NCI-H187 treated with DMSO at 0.1 percent for 48 hours (cell line): ENCODE measurements at places on chromosomes 2 and 18.
A peak's percentile ranks its signal among the peaks of the same experiment; 100 is the strongest.

DNA sequence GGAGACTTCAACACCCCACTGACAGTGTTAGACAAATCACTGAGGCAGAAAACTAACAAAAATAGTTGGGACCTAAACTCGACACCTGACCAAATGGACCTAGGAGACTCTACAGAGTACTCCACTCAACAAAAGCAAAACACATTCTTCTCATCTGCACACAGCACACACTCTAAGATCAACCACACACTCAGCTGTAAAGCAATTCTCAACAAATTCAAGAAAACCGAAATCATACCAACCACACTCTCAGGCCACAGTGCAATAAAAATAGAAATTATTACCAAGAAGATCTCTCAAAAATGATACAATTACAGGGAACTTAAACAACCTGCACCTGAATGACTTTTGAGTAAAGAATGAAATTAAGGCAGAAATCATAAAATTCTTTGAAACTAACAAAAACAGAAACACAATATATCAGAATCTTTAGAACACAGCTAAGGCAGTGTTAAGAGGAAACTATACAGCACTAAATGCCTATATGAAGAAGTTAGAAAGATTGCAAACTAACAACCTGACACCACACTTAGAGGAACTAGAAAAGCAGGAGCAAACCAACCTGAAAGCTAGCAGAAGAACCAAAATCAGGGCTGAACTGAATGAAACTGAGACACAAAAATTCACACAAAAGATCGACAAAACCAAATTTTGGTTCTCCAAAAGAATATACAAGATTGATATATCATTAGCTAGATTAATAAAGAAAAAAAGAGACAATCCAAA lies 46.3 kb downstream of the RTTN start:
- no peak for DNase-seq

- no peak for DNase-seq
These were observed 1.6 kb downstream of the ABCA12 start for GRCh38 chr2:215136669-215137328.

DNA sequence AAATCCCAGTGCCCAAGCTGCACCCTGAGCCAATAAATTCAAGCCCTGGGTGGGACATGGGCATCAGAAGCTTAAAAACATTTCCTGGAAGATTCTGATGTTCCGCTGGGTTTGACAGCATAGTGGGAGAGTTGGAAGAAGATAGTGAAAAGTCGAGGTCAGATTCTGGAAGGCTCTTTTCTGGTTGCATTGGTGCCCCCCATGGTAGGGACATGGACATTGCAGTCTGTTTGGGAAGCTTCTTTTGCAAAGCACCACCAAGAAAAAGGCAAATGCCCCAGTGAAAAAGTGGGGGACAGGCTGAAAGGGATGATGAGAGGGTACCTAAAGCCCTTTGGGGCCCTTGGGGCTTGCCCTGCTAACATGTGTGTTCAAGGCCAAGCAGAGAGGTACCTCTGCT lies 21.0 kb downstream of the MERTK start:
- no peak for DNase-seq

DNA sequence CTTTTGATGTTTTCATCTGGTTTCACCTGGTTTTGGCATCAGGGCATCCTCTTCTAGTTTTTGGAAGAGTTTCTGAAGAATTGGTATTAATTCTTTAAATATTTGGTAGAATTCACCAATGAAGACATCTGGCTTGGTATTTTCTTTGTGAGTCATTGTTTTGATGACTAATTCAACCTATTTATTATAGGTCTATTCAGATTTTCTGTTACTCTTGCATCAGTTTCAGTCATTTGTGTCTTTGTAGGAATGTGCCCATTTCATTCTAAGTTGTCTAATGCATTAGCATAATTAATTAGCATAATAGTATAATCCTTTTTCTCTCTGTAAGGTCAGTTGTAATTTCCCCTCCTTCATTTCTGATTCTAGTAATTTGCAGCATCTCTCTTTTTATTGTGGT lies 8.0 kb downstream of the GNLY start:
- no peak for DNase-seq

DNA sequence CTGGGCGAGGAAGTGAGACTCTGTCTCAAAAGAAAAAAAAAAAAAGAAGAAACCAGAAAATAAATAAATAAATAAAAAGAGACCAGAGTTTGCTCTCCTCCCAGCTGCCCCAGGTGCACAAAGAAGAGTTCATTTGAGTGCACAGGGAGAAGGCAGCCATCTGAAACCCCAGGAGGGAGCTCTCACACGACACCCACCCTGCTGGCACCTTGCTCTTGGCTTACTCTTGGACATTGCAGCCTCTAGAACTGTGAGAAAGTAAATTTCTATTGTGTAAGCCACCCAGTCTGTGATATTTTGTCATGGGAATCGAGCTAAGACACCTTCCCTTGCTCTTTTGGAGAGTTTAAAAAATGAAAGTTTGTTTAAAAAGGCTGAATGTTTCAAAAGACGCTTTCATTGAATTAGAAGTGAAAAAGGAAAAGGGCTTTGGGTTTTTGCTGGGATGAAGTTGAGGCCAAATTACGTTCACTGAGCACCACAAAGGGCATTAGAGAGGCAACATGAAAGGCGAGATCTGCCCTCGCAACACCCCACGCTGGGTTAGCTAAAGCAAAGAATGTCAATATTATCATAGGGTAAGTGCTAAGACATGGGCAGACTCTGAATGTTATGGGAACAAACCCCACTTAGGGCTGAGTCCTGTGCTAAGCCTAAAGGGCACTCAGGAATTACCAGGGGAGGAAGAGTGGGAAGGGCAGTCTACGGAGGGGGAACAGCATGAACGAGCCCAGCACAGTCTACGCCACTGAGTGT lies 128.9 kb upstream of the RIOK3 start:
- DNase-seq = no peak

GRCh38 chr2:127012215-127012614 lies 94.7 kb downstream of the BIN1 start:
- no peak for DNase-seq

DNA sequence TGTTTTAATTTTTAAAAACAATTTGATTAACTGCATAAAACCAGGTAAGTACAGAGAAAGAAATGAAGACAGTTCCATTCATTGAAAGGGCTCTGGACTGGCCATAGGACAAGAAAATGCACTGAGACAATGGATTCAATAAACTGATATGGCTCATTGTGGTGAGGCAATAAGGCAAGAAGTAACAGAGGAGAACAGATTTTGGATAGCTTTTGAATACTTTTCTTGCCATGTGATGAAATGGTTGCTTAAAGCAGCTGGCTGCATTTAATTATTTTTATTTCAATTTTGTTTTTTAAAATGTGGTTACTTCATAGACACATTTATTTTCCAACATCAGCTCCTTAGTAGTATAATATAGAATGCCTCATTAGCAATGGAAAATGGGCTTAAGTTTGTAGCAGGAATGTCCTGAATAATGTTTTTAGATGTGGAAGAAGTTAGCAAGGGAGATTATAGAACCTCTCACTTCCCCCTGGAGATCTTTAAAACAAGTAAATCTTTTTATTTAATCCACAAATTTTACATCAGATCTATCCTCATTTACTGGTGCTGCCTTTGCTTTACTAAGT lies 646.9 kb upstream of the ZEB2 start:
- no peak for DNase-seq

- DNase-seq = no peak
These were observed 360.9 kb downstream of the AKAIN1 start for GRCh38 chr18:4836141-4836540.

DNA sequence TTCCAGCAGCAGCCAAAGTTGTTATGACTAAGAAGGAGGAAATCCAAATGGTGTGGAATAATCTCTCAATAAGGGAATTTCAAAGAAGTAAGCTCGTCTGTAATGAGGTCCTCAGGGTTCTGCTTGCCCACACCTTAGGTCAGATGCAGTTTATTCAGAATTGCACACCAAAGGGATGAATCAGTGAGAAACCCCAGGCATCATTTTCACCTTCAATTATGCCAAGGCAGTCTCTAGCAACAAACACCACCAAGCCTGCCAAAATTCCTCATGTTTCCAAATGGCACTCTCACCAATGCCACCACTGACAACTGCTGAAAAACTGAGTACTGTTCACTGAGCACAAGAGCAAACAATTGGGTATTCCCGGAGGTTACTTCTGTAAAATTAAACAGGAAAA lies 43.6 kb downstream of the KCNG3 start:
- DNase-seq = no peak

- no peak for DNase-seq
These were observed 64.9 kb downstream of the ACTR2 start for GRCh38 chr2:65292461-65293011.

- DNase-seq = peak; percentile 24
These were observed 2.7 kb downstream of the CDH7 start for GRCh38 chr18:65753520-65753919.

DNA sequence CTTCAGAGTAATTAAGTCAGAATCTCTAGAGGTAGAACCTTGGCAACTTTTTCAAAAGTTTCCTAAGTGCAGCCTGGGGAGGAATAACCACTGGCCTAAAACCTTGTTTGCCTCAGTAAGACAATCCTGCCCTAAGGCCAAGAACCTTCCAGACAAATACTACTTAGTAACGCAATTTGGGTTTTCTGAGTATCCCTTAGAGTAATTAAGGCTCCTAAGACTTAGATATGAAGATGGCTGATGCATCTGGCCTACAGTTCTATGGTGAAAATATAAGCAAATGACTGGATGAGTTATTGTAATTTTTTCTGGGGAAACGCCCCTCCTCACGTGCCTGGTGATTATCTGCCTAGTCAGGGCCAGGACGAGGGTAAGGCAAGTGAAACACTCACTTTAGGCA lies 95.7 kb upstream of the DLX2 start:
- no peak for DNase-seq

- DNase-seq = no peak
These were observed 39.6 kb downstream of the DOCK10 start for GRCh38 chr2:225002656-225003045.

- no peak for DNase-seq
These were observed 181.3 kb upstream of the LINC00305 start for GRCh38 chr18:64330161-64330560.

- no peak for DNase-seq
These were observed 195.6 kb downstream of the AGAP1 start for GRCh38 chr2:235689427-235689853.

DNA sequence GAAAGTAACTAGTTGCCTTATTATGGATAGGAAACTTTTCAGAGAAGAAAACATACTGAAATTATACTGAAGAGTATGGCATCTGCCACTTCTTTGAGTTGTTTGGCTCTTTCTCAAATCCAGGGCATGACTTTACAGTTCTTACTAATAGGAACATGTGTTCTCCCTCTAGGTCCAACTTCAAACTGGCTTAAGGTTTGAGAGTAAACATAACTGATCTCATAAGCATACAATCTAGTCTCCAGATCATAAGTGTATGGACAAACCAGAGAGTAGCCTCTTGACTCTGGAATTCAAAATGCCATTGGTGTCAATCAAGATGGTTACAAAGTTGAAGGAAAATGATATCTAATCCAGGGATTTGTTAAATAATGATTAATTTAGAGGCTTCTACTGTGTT lies 101.5 kb downstream of the NYAP2 start:
- DNase-seq = no peak

- DNase-seq = peak; percentile 9
These were observed 67.3 kb upstream of the UPP2 start for GRCh38 chr2:158034198-158034866.

DNA sequence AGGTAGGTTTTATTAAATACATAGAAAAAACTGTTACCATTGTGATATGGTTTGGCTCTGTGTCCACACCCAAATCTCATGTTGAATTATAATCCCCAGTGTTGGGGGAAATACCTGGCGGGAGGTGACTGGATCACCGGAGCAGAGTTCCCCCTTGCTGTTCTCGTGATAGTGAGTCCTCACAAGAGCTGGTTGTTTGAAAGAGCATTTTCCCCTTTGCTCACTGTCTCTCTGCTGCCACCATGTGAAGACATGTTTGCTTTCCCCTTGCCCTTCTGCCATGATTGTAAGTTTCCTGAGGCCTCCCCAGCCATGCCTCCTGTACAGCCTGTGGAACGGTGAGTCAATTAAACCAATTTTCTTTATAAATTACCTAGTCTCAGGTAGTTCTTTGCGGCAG lies 352.7 kb upstream of the SLC39A10 start:
- DNase-seq = no peak

GRCh38 chr2:131103165-131103564 lies 2.0 kb upstream of the PLEKHB2 start:
- no peak for DNase-seq

GRCh38 chr2:226478109-226478809 lies 321.4 kb downstream of the IRS1 start:
- DNase-seq = no peak

GRCh38 chr2:168424971-168425370 lies 31.1 kb upstream of the CERS6 start:
- DNase-seq = no peak

- DNase-seq = no peak
These were observed 415.3 kb upstream of the ZEB2 start for GRCh38 chr2:144935191-144935590.

DNA sequence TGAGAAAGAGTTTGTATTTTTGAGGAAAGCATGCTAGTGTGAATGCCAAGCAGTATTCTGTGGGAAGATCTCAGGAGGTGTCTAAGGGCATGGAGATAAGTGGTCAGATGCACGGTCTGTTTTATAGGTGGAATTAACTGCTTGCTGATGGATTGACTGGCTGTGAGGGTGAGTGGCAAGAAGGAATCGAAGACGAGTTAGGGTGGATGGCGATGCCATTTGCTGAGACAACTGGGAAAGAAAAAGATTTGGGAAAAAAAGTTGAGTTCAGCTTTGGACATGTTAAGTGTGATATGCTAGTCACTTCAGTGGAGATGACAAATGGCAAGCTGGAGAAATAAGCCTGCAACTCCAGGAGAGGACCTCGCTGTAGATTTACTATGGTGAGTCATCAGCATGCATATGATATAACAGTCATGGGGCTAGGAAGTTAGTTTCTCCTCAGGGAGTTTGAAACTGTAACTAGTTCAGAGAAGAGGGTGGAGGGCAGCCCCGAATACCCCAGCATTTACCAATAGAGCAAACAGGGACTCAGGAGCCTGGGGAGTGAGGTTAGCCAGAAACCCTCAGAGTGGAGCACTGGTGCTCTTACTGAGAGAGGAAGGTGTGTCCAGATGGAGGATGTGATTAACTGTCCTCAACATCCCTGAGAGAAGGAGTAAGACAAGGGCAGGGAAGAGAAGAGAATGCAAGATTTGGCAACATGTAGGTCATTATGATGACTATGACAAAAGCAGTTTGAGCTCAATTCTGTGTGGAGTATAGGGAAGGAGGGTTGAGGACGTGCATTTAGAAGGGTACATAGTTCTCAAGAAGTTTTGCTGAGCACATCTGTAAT lies 2.0 kb upstream of the HK2 start:
- DNase-seq = no peak
